ENCODE measurements at places on chromosomes 4 and X. TPM values are rescaled to one million over a fixed set of nuclear protein-coding genes. Genes with fewer than 3 reads are reported as not detected.

Gene SLC4A4
- 89.2 TPM for total RNA-seq

- no peaks in the 10 kb centered on the region for H3K27me3 ChIP-seq
- no peak for DNase-seq
- no peaks in the 10 kb centered on the region for H3K4me1 ChIP-seq
- H3K4me3 ChIP-seq, result no peak overlapping the region
Observed at GRCh38 chr4:39812500-39812899, 114.6 kb downstream of the UBE2K start.

DNA sequence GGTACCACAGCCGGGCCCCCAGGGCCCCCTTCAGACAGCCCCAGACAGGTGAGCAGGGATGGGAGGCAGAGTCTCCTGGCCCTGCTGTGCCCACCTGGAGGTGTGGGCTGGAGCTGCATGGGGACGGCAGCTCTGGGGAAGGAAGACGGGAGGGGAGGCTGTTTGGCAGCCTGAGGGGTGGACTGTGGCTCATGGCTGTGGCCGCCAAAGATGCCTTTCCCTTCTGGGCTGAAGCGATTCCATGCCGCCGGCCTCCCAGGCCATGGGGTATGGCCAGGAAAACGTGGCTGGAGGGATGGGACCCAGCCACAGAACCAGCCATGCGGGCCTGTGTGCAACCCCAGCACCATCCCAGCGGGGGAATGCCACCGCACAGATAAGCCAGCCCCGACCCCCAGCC, 65.7 kb downstream of the FAM53A start:
- no peaks in the 10 kb centered on the region for H3K36me3 ChIP-seq
- H3K27ac ChIP-seq, result no peak overlapping the region
- no peaks in the 10 kb centered on the region for H3K27me3 ChIP-seq
- H3K4me3 ChIP-seq, result no peak overlapping the region
- DNase-seq, result no peak

Gene TEC
- 6.4 TPM for total RNA-seq

DNA sequence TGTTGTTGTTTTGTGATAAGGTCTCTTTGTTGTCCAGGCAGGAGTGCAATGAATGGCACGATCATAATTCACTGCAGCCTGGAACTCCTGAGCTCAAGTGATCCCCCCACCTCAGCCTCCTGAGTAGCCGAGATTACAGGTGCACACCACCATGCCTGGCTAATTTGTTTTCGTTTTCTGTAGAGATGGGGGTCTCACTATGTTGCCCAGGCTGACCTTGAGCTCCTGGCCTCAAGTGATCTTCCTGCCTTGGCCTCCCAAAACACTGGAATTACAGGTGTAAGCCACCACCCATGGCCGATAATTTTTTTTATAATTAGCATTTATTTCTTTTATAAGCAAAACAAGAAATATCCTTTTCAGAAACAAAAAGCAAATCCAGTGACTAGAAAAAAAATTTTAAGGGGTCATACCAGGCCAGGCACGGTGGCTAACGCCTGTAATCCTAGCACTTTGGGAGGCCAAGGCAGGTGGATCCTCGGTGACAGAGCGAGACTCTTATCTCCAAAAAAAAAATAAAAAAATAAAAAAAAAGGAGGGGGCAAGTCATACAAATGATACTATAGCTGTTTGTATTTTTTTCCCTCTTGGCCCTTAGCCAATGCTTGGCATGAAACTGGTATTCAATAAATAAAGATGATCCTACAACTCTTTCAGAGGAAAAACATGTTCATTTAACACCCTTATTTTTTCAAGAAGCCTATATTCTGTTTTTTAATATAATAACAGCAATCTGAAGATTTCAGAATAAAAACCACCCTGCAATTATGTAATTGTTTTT, 3.4 kb downstream of the PLAC8 start:
- H3K4me1 ChIP-seq, result no peaks in the 10 kb centered on the region
- DNase-seq, result no peak
- H3K27ac ChIP-seq, result peak overlapping the region; percentile 71
- no peaks in the 10 kb centered on the region for H3K27me3 ChIP-seq
- H3K4me3 ChIP-seq, result no peak overlapping the region

Gene PLK4
- total RNA-seq, result 14.6 TPM

Gene QDPR
- 11.4 TPM for total RNA-seq

GRCh38 chr4:1874201-1874600, 3.0 kb downstream of the NSD2 start:
- no peaks in the 10 kb centered on the region for H3K27me3 ChIP-seq
- DNase-seq, result no peak
- no peaks in the 10 kb centered on the region for H3K36me3 ChIP-seq
- peaks cover 2% of the 10 kb centered on the region for H3K4me1 ChIP-seq

DNA sequence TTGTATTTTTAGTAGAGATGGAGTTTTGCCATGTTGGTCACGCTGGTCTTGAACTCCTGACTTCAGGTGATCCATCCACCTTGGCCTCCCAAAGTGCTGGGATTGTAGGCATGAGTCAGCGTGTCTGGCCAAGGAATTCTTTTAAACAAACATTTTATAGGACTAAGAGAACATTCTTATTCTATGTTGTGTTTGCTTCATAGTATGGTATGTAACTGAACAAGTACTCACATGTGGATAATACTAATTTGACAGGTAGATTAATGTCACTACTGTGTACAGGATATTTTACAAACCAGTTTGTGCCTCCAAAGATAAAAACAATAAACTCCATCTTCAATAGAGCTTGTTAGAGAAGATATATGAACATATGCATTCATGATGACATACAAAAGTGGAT, 1353.4 kb downstream of the PCDH7 start:
- no peaks in the 10 kb centered on the region for H3K36me3 ChIP-seq
- no peaks in the 10 kb centered on the region for H3K4me1 ChIP-seq
- no peak overlapping the region for H3K27ac ChIP-seq
- DNase-seq, result no peak
- H3K4me3 ChIP-seq, result no peak overlapping the region

Gene GPRASP2
- total RNA-seq, result 14.1 TPM

Gene PI4K2B
- 23.9 TPM for total RNA-seq

DNA sequence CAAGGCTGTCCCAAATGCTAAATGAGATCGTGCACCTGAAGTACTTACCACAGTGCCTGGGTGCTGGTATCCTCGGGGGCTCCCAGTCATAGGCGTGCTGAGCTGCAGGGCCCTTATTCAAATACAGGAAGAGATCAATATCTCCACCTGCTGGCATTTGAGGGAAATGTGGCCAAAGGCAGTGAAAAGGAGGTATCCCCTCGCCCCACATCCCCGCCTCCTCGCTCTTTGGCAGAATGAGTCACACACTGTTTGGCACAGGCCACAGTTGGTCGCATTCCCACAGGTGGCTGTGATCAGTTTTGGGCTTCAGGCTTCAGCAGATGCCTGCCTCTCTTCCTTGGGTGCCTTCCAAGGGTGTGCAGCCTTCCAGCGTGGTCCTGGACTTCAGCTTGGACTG, 28.4 kb downstream of the ZNF185 start:
- no peaks in the 10 kb centered on the region for H3K36me3 ChIP-seq
- no peaks in the 10 kb centered on the region for H3K4me1 ChIP-seq
- no peaks in the 10 kb centered on the region for H3K27me3 ChIP-seq
- H3K4me3 ChIP-seq, result no peak overlapping the region
- H3K27ac ChIP-seq, result no peak overlapping the region

DNA sequence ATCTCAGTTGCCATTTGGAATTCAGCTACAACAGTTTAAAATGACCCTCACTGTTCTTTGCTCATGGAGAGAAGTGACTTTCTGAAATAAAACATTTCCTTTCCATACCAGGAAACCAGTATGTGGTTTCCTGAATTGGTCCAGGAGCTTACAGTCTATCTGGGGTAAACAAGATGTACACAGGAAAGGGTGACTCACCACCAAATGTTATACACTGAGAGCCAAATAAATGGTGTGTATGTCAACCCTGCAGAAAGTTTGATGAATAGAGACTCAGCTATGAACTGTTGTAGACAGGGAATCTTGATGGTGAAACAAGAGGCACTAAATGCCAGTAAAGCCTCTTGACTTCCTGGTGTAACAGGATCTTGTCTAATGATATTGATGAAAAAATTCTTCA, 100.4 kb downstream of the HS6ST2 start:
- DNase-seq, result no peak
- no peaks in the 10 kb centered on the region for H3K27me3 ChIP-seq
- H3K4me1 ChIP-seq, result no peaks in the 10 kb centered on the region
- H3K4me3 ChIP-seq, result no peak overlapping the region

DNA sequence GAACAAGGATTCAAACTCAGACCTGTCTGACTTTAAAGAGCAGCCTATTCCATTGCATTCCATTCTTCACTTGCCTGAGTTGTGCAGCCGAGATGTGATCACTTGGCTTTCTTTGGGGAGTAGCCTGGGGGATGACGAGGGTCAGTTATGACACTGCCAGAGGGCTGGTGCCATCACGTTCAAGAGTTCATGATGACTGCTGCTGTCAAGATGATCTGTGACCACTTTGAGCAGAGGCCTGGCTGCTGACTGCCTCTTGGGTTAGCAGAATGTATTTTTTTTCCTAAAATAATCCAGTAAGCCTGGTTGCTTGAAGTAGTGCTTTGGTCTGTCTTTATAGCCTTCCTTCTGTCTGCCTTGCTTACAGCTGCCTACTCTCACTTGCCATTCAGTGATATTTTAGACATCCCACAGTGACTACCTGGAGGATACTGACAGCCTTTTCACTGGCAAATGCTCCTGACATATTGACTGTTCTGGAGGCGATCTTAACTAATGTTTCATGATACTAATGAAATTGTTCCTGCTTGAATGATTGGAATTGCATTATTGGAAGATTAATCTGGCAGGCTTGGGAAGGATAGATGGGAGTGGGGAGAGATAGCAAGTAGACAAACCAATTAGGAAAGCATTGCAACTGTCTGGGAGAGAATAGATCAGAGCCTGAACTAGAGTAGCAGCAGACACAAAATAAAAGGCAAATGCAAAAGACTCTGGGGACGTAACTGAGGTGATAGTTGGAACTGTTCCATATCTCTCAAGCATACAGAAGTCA, 221.6 kb upstream of the LCORL start:
- H3K4me1 ChIP-seq, result no peaks in the 10 kb centered on the region
- H3K27me3 ChIP-seq, result no peaks in the 10 kb centered on the region
- DNase-seq, result no peak
- H3K4me3 ChIP-seq, result no peak overlapping the region

Gene MAGEA12
- total RNA-seq, result 5.6 TPM

Gene VCX2
- not detected for total RNA-seq

DNA sequence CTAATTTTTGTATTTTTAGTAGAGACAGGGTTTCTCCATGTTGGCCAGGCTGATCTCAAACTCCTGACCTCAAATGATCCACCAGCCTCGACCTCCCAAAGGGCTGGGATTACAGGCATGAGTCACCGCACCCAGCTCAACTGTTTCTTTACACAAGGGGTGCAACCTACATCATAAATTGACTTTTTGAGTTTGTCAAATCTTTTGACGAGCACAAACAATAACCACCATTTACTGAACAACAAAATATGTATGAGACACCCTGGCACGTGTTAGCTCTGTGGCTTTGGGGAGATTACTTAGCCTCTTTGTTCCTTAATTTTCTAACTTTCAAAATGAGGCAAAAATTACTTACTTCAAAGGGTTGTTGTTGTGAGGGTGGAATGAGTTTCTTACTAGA, 23.5 kb upstream of the SLC34A2 start:
- no peaks in the 10 kb centered on the region for H3K4me1 ChIP-seq
- H3K27me3 ChIP-seq, result no peaks in the 10 kb centered on the region
- no peaks in the 10 kb centered on the region for H3K36me3 ChIP-seq
- H3K27ac ChIP-seq, result no peak overlapping the region
- DNase-seq, result no peak

DNA sequence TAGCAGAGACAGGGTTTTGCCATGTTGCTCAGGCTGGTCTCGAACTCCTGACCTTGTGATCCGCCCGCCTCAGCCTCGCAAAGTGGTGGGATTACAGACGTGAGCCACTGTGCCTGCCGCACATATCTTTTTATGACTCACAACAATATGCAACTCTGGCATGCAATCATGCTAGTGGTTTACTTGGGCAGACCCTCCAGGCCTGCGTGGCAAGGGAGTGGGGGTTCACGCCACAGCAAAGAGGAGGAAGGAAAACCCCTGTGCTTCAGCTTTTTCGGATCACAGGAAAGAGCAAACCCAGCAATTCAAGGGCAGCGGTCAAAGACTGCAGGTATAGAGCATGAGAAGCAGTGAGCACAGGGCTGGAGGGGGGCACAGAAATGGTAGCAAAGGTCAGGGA, 48.3 kb upstream of the CD99 start:
- H3K27ac ChIP-seq, result no peak overlapping the region
- H3K27me3 ChIP-seq, result no peaks in the 10 kb centered on the region
- no peak overlapping the region for H3K4me3 ChIP-seq
- DNase-seq, result no peak
- H3K36me3 ChIP-seq, result no peaks in the 10 kb centered on the region

GRCh38 chrX:17368002-17368401, 7.0 kb upstream of the NHS start:
- DNase-seq, result no peak
- no peaks in the 10 kb centered on the region for H3K36me3 ChIP-seq
- H3K27ac ChIP-seq, result no peak overlapping the region
- H3K27me3 ChIP-seq, result no peaks in the 10 kb centered on the region
- H3K4me1 ChIP-seq, result no peaks in the 10 kb centered on the region

GRCh38 chrX:63661676-63662075, 123.3 kb downstream of the ARHGEF9 start:
- no peak for DNase-seq
- no peaks in the 10 kb centered on the region for H3K27me3 ChIP-seq
- H3K4me1 ChIP-seq, result no peaks in the 10 kb centered on the region
- H3K4me3 ChIP-seq, result no peak overlapping the region
- no peaks in the 10 kb centered on the region for H3K36me3 ChIP-seq

DNA sequence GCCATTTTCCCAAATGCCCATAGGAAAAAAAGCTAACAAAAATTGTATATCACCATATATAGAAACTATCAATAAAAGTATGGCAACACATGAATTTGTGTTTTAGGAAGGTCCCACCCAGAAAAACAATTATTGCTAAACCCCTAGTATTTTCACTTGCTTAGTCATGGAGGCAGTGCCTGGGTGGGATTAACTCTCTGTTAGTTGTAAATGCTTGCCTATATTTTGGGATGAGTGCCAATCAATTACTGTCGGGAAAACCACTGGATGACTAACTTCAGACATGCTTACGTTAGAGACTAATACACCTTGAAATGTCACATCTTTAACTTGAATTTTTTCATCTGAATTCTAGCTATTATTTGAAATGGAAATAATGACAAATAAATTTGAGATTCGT, 33.9 kb downstream of the TMPRSS11A start:
- H3K4me3 ChIP-seq, result no peak overlapping the region
- no peaks in the 10 kb centered on the region for H3K27me3 ChIP-seq
- H3K27ac ChIP-seq, result no peak overlapping the region
- no peak for DNase-seq
- no peaks in the 10 kb centered on the region for H3K36me3 ChIP-seq

GRCh38 chrX:40272776-40273175, 175.0 kb upstream of the BCOR start:
- H3K27me3 ChIP-seq, result no peaks in the 10 kb centered on the region
- H3K4me3 ChIP-seq, result no peak overlapping the region
- no peak for DNase-seq
- no peak overlapping the region for H3K27ac ChIP-seq
- H3K36me3 ChIP-seq, result no peaks in the 10 kb centered on the region

GRCh38 chr4:96786306-96786705, 946.4 kb downstream of the PDHA2 start:
- no peaks in the 10 kb centered on the region for H3K4me1 ChIP-seq
- no peak overlapping the region for H3K4me3 ChIP-seq
- DNase-seq, result no peak
- no peaks in the 10 kb centered on the region for H3K36me3 ChIP-seq
- no peaks in the 10 kb centered on the region for H3K27me3 ChIP-seq

GRCh38 chrX:115952417-115953092, 218.0 kb upstream of the AGTR2 start:
- H3K27ac ChIP-seq, result no peak overlapping the region
- H3K36me3 ChIP-seq, result no peaks in the 10 kb centered on the region
- no peak for DNase-seq

- H3K27me3 ChIP-seq, result no peaks in the 10 kb centered on the region
- H3K4me1 ChIP-seq, result no peaks in the 10 kb centered on the region
- no peak overlapping the region for H3K4me3 ChIP-seq
Observed at GRCh38 chr4:153407906-153408305, 58.3 kb upstream of the TMEM131L start.
